ENCODE measurements at places on chromosomes 11 and 22.

DNA sequence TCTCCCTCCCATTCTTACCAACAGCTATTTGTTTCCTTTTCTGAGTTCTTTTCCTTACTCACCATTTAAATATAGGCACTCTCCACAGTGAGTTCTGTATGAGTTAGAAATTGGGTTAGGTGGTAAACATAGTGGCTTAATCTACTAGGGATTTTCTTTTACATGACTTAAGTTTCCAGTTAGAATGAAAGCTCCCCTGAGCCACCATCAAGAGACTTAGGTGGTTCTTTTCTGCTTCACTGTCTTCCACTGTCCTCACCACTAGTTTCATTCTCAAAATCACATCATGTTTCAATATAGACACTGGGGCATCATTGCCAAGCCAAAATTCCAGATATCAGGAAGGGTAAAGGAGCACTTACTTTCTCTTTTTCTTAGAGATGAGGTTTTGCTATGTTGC is 9.0 kb upstream of the REXO2 start:
- DNase-seq: no peak

GRCh38 chr11:119591836-119592310 is 137.1 kb downstream of the NECTIN1 start:
- no peak for DNase-seq

DNA sequence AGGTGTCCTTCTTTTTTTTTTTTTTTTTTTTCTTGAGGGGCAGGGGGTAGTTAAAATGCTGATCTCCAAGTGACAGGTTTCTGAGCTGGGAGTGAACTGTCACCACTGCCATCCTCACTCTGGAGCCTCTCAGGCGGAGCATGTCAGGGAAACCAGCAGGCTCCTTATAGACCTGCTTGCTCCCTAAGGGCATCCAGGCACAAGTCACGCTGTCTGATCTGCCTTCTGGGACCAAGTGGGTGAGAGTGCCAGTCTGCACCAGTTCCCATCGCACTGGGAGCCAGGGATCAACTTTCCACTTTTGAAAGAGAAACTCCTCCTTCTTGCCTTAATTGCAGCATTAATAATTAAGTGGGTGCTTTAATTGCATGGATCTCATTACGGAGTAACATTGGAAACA is 537.9 kb upstream of the CADM1 start:
- DNase-seq: no peak

GRCh38 chr11:75853971-75854370 is 39.0 kb downstream of the UVRAG start:
- DNase-seq: no peak

DNA sequence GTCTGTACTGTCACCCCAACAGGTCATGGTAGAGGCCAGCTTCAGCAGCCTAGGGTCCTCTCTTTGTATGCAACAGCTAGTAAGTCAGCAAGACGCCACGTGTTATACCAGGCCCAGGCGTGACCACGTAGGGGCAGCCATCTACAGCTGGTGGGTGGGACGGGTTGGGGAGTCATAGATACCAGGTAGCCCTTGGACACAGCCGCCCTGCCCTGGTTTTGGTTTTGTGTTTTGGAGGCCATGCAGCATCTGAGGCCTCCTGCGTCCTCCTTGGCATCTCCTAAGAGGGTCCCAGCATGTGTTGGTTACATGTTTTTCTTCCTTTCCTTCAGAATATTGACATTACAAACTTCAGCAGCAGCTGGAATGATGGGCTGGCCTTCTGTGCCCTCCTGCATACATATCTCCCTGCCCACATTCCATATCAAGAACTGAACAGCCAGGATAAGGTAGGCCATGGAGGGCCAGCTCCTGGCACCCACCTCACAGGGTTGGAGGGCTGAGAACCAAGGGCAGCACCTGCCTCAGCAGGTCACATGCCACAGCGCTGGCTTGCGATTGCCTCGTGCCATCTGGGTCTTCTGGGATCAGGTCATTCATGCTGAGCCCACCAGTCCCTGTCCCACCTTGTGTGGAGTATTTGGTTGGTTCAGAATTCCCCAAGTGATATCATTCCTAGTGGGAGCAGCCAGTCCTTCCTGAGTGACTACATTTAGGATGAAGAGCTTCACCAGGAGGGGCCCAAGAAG is 16.0 kb upstream of the ADORA2A start:
- no peak for DNase-seq

- no peak for DNase-seq
These were observed 58.2 kb upstream of the PDE3B start for GRCh38 chr11:14585438-14585837.
